ENCODE measurements at places on chromosomes 6 and 20.
A peak's percentile ranks its signal among the peaks of the same experiment; 100 is the strongest.

GRCh38 chr6:3438190-3439167 lies 18.4 kb downstream of the SLC22A23 start:
- DNase-seq: no peak

DNA sequence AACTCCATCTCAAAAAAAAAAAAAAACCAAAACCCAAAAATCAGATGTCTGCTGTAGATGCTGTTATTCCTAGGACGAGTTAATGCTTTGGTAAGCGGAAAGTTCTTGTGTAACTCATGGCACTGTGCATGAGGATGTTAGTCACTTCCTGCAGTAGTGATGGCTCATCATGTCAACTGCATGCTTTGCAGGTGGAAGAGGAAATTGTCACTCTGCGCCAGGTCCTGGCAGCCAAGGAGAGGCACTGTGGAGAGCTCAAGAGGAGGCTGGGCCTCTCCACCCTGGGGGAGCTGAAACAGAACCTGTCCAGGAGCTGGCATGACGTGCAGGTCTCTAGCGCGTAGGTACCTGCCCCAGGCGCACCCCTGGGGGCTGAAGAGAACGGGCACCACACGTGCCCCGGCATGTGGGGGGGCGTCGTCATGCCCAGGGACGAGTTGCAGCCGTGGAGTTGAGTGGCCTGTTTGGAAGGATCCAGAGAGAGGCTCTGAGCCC lies 8.5 kb downstream of the TPD52L2 start:
- peak; percentile 77 for DNase-seq

- DNase-seq: no peak
These were observed 1.5 kb upstream of the ARID1B start for GRCh38 chr6:156775717-156776116.

DNA sequence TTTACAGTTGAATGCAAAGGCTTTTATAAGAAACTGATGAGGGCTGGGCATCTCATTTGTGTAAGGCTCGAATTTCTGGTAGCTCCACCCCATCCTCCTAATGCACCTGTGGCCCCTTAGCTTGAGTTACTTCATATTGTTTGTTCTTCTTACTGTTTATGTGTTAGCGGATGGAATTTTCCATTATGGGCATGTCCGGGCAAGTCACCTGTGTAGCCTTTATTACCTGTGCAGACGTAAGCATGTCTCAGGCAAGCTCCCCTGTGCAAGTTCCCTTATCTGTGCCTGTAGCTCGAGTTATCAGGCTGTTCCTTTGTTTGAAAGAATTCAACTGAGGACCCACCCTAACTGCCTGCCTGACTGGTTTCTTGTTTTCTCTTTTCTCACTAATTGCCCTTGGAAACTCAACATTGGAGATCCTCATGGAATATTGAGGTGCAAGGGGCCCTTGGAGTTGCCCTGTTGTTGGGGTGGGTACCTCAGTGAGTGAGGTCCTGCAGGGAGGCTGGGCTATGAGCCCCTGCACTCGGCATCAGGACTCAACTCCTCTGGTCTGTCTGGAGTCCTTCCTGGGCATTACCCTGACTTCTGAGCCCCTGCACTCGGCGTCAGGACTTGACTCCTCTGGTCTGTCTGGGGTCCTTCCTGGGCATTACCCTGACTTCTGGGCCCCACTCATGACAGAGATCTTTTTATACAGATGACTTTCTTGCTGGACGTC lies 207.9 kb upstream of the SULF2 start:
- DNase-seq: no peak

GRCh38 chr6:34528996-34529664 lies 27.0 kb downstream of the SPDEF start:
- no peak for DNase-seq

DNA sequence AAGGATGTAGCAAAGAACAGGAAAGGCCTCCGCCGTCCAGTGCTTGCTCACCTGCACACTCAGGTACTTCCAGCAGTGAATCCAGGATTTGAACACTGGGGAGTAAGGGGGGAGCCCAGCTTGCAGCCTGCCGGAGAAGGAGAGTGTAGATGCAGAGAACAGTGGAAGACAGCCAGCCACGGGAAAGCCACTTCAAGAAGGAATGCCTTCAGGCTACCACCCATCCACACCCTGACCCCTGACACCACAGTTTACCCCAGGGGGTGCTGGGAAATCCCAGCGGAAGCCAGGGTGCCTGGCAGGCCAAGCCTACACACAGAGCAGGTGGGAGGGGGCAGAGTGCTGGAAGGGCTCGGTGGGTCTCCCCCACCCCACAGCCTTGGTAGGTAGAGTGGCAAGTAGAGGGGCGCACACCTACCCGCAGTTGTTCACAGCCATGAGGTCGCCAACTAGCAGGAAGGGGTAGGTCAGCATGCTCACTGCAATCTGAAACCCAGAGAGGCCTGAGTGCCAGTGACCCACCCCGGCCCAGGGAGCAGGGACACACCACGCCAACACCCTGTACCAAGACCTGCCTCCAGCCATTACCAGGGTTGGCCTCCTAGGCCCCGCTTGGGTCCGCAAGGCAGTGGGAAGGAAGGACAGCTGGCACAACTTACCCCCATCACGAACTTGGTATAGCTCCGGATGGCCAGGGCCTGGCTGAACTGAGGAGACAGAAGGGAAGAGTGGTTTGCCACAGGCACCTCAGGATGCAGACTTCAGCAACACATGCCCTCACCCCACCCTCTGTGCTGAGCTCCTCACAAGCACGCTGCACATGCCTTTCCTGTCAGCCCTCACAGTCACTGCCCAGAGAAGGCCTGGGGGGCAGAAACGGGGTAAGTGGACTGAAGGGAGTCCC lies 15.7 kb downstream of the PI16 start:
- DNase-seq: no peak

DNA sequence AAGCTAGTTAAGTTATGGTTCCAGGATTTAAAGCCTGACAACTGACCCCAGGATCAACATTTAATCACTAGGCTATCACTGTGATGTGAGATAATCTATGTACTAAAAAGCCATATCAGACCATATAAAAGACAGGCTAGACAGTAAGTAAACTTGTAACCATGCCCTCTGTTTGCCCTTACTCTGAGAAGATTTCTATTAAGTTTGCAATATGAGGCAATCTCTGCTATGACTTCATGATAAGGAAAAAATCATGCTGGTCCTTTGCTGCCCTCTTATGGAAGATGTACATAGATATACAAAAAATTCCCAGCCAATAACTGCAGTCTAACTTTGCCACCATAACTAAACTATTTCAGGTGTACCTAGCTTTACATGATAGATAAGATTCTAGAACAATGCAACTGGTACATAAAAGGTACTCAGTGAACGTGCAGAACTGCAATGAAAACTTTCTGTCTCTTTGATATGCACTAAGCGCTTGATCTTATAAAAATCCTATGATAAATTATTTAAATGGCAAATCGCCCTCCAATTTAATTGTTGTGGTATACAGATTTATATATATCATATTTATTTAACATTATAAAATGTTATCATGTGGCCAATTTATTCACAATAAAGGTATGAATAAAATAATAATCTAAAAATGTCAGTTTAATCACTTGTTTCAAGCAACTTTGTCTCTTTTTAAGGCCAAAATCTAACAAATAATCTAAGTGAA lies 70.5 kb downstream of the FAM217A start:
- DNase-seq: no peak

- no peak for DNase-seq
These were observed 1.9 kb downstream of the DDR1 start for GRCh38 chr6:30885999-30886896.

- no peak for DNase-seq
These were observed 3.6 kb upstream of the OSTM1 start for GRCh38 chr6:108078191-108078590.

Data from Panc1 (cell line).